ENCODE measurements at places on chromosomes 2 and 18.

DNA sequence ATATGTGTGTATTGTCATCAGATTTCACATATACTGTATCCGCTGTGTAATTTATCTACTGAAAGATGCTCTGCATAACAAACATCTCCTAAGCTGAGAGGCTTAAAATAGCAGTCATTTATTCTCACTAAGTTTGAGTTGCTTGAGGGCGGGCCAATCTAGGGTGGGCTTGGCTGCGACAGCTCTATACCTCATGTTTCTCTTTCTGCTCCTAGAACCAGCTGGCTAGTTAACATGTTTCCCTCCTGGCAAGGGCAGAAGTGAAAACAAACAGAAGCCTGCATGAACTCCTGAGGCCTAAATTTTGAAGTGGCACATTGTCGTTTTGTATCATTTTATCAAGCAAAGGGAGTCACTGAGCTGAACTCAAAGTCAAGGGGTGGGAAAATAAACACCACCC lies 585.0 kb upstream of the VRK2 start:
- no peak for DNase-seq

DNA sequence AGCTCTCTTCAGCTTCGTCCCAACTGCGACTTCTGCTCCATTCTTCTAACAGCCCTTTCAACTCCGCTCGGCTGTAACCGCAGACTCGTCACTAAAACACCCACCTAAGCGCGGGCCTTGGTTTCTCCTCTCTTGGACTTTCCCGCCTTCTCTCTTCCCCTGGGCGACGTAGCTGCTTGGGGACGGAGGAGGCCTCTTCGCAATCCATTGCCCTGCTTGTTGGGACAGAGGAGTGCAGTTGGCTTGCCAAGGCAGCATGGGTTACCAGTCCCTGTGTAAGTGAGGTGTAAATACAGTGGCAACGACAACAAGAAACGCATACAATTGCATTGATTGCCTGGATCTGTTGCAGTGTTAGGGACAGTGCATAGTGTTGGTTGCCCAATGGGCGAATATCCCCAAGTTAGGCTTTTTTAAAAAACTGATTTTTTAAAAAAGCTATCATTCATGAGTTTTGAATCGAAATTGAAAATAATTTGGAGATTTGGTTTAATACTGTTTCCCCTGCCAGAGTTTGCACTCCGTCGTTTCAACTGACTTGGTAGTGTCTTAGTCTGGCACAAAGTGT lies 484 bp upstream of the DARS1 start:
- DNase-seq: peak; percentile 60

DNA sequence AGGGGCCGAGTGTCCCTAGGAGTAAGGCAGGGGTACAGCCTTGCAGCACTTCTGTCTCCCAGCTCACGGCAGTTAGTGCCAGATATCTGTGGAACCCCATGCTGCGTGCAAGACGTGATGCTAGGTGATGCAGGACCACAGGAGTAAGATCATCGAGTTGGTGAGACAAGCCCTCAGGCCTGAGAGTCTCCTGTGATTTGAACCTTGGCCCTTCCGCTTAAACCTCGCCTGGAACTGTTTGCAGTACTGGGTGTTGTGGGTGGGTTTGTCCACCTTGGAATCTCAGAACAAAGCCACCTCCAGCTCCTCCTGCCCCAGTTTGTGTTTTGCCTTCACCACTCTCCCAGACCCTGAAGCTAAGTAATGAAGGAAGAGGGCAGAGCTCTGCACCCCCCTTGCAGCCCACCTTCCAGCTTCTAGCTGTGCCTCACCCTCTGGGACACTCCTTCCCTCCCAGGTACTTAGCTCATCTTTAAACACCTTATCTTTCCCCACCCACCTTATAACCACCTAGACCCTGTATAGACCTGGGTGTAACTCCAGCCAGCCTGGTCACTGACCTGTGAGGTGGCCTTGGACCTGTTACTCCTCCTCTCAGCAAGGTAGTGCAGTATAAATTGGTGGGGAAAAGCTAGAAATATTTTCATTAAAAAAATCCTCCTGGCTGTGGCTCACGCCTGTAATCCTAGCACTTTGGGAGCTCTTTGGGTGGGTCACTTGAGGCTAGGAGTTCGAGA lies 6.6 kb downstream of the CNNM4 start:
- no peak for DNase-seq

DNA sequence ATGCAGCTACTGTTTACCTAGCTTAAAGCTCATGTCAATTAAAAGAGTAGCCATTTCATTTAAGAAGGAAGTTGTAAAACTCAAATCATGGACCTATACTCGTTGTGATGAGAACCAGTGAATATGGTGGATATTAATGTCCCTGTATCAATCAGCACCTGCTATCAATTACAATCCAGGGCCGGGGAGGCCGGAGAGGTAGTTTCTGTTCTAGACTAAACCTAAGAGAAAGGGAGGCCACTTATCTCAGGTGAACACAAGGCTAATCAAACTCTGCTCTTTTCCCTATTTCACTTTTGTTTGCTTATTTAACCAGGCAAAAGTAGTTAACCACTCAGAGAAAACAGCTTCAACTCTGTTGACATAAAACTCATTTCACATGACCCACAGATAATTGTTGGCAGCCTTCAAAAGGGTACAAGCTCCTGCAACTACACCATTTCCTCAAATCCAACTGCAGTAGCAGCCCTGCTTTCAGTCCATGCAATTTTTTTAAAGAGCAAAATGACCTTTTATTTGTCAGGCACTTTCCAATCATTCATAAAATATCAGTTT lies 27.8 kb upstream of the SLC9A2 start:
- no peak for DNase-seq

- DNase-seq: no peak
These were observed 42.4 kb downstream of the LRRFIP1 start for GRCh38 chr2:237669628-237670392.

DNA sequence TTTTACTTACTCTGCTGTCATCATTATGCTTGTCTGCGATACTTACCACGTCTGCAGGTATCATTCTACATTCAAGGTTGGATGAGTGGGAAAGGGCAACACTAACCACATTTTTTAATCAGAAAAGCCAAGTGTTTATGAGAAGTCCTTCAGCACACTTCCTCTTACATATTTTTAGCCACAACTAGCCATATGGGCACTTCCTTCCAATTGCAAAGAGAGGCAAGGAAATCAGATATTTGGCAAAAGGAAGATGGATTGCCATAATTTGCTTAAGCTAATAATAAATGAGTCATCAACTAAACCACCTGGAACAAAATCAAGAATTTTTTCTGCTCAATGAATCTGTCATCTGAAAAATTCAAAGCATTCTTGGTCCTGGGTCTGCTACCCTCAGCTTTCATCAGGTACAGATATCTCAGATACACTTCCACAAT lies 16.7 kb upstream of the MRO start:
- no peak for DNase-seq

- DNase-seq: no peak
These were observed 4.4 kb downstream of the TIA1 start for GRCh38 chr2:70243806-70244584.
